ENCODE measurements at places on chromosomes 1 and 21. TPM values are rescaled to one million over a fixed set of nuclear protein-coding genes. Genes with fewer than 3 reads are reported as not detected.

GRCh38 chr1:83967336-83967735 is 31.6 kb downstream of the TTLL7 start:
- H3K4me3 ChIP-seq, result no peak overlapping the region
- H3K27ac ChIP-seq, result no peak overlapping the region
- no peaks in the 10 kb centered on the region for H3K36me3 ChIP-seq
- no peak for DNase-seq

DNA sequence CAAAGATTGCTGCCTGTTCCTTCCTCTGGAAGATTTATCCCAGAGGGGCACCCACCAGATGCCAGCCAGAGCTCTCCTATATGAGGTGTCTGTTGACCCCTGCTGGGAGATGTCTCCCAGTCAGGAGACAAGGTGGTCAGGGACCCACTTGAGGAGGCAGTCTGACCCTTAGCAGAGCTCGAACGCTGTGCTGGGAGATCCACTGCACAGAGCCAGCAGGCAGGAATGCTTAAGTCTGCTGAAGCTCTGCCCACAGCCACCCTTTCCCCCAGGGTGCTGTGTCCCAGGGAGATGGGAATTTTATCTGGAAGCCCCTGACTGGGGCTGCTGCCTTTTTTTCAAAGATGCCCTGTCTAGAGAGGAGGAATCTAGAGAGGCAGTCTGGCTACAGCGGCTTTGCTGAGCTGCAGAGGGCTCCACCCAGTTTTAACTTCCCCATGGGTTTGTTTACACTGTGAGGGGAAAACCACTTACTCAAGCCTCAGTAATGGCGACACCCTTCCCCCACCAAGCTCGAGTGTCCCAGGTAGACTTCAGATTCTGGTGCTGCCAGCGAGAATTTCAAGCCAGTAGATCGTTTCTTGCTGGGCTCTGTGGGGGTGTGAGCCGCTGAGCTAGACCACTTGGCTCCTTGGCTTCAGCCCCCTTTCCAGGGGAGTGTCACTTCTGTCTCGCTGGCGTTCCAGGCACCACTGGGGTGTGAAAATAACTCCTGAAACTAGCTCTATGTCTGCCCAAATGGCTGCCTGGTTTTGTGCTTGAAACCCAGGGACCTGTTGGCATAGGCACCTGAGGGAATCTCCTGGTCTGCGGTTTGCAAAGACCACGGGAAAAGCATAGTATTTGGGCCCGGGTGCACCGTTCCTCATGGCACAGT is 51.1 kb upstream of the PDC start:
- H3K27ac ChIP-seq, result no peak overlapping the region
- no peaks in the 10 kb centered on the region for H3K4me1 ChIP-seq
- H3K36me3 ChIP-seq, result no peaks in the 10 kb centered on the region
- H3K4me3 ChIP-seq, result no peak overlapping the region
- no peaks in the 10 kb centered on the region for H3K27me3 ChIP-seq

DNA sequence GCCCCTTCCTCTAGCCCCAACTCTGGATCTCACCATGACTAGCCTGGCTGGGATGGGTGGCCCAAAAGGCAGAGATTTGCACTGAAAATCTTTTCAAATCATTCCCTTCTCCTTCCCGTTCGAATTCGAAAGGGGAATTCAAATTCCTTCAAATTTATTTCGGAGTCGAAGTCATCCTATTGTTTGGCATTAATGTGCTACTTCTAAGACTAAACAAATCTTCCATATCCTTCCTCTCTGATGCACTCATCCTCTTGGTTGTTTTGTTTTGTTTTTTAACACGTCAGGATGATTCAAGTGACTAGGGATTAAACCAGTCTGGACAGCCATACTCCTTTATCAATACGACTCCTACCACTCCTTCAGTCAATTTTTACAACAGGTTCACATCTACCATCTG is 95.5 kb upstream of the SGIP1 start:
- no peaks in the 10 kb centered on the region for H3K4me1 ChIP-seq
- H3K27me3 ChIP-seq, result no peaks in the 10 kb centered on the region

- no peak overlapping the region for H3K4me3 ChIP-seq
- no peak overlapping the region for H3K27ac ChIP-seq
- no peaks in the 10 kb centered on the region for H3K27me3 ChIP-seq
- no peaks in the 10 kb centered on the region for H3K36me3 ChIP-seq
- H3K4me1 ChIP-seq, result peaks cover 16% of the 10 kb centered on the region
Observed at GRCh38 chr1:214419650-214420049, 131.8 kb downstream of the PTPN14 start.

- no peak overlapping the region for H3K27ac ChIP-seq
- H3K36me3 ChIP-seq, result no peaks in the 10 kb centered on the region
- no peaks in the 10 kb centered on the region for H3K27me3 ChIP-seq
- no peak for DNase-seq
Observed at GRCh38 chr1:214579183-214579582, 23.8 kb upstream of the CENPF start.

The ATF6 gene
- total RNA-seq, result 31.7 TPM

The RSPH1 gene
- 0.04 TPM for total RNA-seq

The SIK1 gene
- total RNA-seq, result 0.65 TPM
